ENCODE measurements at places on chromosomes 3 and 15.

GRCh38 chr15:39079296-39079847, 501.5 kb upstream of the THBS1 start:
- no peak for DNase-seq

DNA sequence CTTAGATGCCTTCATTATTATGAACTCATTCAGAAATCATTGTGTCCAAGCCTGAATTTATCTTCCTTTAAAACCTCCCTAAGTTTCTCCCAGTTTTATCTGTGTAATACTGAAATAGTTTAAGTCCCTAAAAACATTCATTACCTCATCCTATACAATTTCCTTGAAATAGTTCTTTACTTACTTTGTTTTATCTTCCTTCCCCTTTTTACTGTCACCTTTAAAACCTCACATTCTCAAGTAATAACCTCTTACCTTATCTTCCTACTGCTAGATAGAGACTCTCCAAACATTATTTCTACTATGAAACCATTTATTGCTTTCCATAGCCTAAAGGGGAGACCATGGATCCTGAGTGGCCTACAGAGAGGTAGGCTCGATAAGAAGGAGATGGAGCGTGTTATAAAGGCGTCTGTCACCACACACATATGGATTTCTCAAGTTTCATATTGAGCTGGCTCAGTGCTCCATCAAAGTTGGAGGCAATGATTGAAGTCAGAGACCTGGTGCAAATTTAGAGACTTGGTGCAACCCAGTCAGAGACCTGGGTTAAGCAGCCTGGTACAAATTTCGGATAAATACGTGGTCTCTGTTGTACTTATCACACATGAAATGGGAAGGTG, 140.4 kb downstream of the NFKBIZ start:
- no peak for DNase-seq

DNA sequence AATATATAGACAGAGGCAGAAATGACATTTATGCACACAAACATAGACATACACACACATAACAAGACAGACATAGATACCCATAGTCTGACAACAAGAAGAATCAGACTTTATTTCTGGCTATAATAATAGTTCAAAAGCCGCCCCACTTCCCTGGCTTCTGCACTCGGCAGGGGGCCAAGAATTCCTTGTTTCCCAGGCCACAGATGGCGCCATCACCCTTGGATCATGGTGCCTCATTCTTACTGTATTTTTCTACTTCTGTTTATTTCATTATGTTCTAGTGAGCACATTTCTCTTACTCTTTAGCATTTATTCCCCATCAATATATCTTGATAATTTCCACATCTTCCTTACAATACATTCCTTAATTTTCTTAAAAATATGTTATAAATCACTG, 387.5 kb downstream of the NLGN1 start:
- DNase-seq, result no peak

DNA sequence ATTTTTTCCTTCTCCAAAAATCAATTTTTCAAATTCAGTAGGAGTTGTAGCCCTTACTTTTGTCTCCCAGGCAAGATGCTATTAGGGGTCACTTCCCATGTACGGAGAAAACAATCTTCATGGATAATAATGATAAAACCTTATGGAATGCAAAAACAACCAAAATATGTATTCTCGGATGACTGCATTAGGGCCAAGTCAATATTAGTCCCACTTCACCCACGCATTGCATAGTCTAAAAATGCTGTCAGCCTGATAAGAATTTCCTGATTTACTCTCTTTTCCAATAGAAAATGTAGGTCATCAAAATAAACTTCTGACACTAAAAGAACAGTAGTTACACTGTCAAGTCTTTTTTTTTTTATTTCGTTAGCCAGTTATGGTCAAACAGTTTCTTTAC, 2.7 kb downstream of the VGLL3 start:
- DNase-seq, result no peak

- no peak for DNase-seq
Measured at GRCh38 chr3:97692831-97693230, 71.7 kb upstream of the ARL6 start.

- DNase-seq, result no peak
Measured at GRCh38 chr3:137988152-137988551, 21.8 kb upstream of the CLDN18 start.

GRCh38 chr3:186360779-186361178, 1.3 kb downstream of the DGKG start:
- DNase-seq, result no peak

- DNase-seq, result no peak
Measured at GRCh38 chr3:4732925-4733324, 239.8 kb downstream of the ITPR1 start.

DNA sequence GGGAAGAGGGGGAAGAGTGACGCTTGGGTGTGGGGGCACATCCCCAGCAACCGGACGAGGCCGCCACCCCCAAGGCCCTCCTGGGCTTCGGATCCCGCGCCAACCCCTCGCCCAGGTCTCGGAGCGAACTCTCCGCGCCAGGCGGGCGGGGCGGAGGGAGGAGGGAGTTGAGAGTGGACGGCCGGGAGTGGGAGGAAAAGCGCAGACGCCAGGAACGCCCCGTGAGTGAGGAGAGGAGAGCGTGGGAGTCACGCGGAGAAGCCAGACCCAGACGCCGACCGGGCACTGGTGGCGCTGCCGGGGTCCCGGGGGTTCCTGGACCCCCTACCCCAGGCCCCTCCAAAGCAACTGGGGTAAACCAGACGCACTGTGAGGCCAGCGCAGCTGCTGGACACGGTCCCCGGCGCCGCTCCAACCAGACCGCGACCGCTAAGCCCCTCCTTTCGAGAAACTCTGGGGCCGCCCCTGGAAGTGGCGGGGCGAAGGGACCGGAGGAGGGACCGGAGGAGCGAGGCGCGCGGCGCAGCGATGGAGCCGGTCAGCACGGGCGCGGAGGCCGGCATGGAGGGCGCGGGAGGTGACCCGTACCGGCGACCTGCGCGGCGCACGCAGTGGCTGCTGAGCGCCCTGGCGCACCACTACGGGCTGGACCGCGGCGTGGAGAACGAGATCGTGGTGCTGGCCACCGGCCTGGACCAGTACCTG, at the start of gene EFCC1:
EFCC1 (plus strand) TSS at position 204 of the 705 bp plus-strand sequence; CDS start at position 529, 325 bp downstream.
- no peak for DNase-seq

DNA sequence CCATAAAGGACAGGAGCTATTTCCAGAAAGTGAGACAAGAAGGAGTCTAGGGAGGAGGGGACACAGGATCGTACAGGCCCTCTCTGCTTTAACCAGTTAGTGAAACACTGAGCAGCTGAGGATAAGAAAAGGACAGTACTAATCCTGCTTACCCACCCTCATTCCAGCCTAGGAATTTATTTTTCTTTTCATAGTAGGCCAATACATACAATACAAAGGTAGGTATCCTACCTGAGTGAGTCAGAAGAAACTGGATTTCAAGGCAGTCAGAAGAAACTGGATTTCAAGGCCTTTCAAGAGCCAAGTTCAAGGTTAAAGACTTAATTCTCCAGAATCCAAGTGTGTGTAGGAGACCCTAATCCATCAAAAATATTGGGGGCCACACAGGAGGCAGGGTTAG, 65.3 kb downstream of the EOMES start:
- no peak for DNase-seq

GRCh38 chr15:68353421-68354135, 76.0 kb downstream of the FEM1B start:
- DNase-seq, result no peak

DNA sequence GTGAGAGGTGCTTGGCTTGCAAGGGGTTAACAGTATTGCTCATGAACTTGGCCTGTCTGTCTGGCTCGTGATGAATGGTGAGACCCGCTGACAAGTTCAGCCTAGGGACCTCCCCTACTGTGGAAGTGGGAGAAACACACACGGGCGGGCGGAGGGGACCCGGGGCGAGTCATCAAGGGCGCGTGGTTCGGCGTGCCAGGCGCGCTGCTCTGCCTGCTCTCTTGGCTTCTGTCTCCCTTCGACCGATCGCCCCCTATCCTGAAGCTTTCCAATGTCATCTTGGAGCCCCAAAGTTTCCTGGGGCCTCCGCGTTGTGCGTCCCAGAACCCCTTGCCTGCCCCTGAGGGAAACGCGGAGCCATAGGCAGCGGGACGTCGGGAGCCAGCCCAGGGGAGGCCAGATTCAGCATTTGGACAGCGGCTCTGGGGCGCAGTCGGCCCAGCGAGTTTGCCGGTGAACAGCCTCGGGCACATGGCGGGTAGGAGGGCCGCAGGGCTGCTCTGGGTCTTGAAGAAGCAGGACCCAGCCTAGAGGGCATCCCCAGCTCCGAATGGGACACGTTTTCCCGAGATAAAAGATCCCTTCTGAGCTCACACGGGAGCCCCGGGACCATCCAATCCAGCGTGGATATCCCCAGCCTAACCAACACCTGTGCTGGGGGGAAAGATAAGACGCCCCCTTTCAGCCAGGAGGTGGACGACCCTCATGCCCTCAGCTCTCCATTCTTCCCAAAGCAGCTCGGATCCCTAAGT, 27.0 kb upstream of the POLG start:
- peak; percentile 23 for DNase-seq

DNA sequence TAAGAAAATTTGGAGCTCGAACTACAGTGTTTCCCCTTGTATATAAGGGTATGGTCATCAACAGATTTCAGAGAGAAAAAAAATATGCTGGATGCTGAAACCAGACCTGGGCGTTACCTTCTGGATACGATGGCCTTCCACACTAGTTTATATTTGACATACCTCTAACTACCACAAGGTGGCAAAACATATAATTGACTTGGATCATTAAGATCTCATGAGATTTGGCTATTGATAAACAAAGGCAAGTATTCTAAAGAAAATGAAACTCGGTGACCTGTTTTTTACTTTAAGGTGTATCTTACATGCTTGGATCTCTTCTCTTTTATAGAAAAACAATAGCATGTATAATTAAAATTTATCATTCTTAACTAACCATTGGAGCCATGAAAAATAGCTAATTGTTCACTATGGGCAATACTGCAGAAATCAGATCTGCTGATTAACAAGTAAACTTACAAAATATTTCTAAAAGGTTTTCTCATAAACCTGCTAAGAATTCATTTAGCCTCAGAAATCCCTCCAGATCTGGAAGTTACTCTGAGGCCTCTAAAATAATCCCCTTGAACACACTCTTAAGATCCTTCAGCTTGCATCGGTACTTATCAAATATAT, 300.6 kb upstream of the KCNH8 start:
- no peak for DNase-seq

DNA sequence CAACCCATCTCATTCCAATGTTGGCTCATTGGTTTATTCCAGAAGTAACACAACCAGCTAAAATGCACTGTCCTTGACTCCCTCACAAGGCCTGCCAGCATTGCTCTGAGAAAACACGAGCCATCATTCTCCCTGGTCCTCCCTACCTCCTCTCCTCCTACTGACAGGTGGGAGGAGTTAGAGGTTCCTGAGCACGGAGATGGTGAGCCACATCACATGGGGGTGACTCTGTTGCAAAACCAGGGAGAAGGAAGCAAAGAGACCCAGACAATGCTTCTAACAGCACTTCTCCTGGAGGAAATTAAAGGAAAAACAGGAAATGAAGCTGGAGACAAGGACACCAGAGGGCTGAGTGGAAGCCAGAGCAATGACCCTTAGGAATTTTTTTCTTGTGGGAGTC, 667.4 kb downstream of the NTRK3 start:
- no peak for DNase-seq

GRCh38 chr3:130081351-130081881, at the start of gene ALG1L2:
TSS of gene ALG1L2 (plus strand) at chr3:130081831. CDS start at chr3:130082017, 186 bp downstream.
- no peak for DNase-seq

- no peak for DNase-seq
Measured at GRCh38 chr3:134328147-134328591, 46.1 kb downstream of the AMOTL2 start.

- no peak for DNase-seq
Measured at GRCh38 chr3:33050071-33050653, 46.8 kb downstream of the GLB1 start.

GRCh38 chr3:184321666-184322065, 7.3 kb downstream of the EIF4G1 start:
- no peak for DNase-seq

GRCh38 chr3:195543500-195544229, 540 bp upstream of the PPP1R2 start:
- DNase-seq, result no peak

All from CD4-positive, alpha-beta T cell treated with Interleukin-6 at 100 ng/mL for 8 hours (primary cell).